Panc1 (cell line): ENCODE measurements at places on chromosomes 7 and 10. TPM values are rescaled to one million over a fixed set of nuclear protein-coding genes. Genes with fewer than 3 reads are reported as not detected.

DNA sequence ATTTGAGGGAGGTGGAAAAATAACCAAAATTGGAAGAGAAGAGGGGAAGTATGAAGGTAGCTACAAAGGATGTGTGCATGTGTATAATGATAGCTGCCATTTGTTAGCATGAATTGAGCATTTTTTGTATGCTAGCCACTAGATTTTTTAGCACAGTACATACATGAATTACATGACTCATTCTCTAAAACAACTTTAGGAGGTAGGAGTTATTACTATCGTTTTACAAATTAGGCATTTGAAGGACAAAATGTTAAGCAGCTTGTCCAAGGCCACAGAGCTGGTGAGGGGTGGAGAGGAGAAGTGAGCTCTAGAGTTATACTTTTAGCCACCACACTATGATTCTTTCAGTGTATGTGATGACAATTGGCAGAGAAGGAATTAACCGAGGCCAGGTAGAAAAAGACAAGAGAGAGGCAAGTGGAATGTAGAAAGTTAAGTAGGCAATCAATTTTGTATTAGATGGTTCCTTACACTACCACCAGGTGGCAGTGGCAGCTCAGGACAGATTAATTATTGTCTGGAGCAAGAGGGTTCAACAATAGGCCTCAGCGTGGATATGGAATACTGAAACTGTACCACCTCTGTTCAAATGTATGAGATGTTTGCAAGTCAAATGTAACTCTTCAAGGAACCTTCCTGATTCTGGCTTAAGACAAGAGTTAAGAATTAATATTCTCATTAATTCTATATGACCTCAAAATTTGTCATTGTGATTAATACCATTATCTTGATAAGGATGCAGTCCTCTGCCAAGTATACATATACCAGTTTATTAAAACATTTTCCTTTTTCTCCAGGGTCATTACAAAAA, 128.0 kb downstream of the MBL2 start:
- H3K27me3 ChIP-seq: no peaks in the 10 kb centered on the region
- H3K36me3 ChIP-seq: no peaks in the 10 kb centered on the region
- peak; percentile 28 for DNase-seq
- H3K4me1 ChIP-seq: no peaks in the 10 kb centered on the region

DNA sequence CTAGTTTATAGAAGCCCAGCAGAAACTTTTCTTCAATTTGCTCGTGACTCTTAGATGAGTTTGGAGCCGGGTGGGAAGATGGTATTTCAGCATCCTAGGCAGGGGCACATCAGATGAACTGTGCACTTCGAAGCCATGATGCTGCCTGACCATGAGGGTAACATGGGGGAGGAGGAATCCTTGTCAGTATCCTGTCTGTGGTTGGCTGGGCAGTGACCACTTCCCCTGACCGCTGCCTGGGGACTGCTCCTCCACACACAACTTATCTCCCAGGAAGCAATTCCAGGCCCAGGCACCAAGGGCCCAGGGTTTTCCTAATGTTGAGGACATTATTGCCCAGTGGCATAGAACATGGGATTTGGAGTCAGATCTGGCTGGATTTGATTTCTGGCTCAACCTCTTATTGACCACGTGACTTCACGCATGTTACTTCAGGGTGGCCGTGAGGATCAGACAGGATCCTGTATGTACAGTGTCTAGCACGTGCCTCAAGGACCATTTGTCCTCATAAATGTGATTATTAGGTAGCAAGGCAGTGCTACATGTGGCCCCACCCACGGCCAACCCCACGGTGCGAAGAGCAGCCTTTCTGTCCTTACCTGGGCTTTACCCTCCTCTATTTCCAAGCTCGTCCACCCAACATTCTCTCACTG, 65.2 kb downstream of the PTPRE start:
- H3K4me1 ChIP-seq: no peaks in the 10 kb centered on the region
- DNase-seq: no peak
- H3K4me3 ChIP-seq: no peak overlapping the region
- no peaks in the 10 kb centered on the region for H3K36me3 ChIP-seq
- 0 out of 2 replicates have a peak, but pooled peaks cover 2% of the 10 kb centered on the region for H3K27me3 ChIP-seq

- no peak for DNase-seq
- peaks cover 5% of the 10 kb centered on the region; the same call in 1 of the 2 replicates for H3K4me1 ChIP-seq
- no peak overlapping the region for H3K4me3 ChIP-seq
- 0 out of 2 replicates have a peak, but pooled peaks cover 2% of the 10 kb centered on the region for H3K27me3 ChIP-seq
- no peaks in the 10 kb centered on the region for H3K36me3 ChIP-seq
These were observed 76.7 kb downstream of the GPR26 start for GRCh38 chr10:123742751-123743440.

GRCh38 chr7:155656891-155657290, 12.4 kb downstream of the RBM33 start:
- no peak for DNase-seq
- H3K27me3 ChIP-seq: no peaks in the 10 kb centered on the region
- peaks cover 9% of the 10 kb centered on the region for H3K4me1 ChIP-seq

DNA sequence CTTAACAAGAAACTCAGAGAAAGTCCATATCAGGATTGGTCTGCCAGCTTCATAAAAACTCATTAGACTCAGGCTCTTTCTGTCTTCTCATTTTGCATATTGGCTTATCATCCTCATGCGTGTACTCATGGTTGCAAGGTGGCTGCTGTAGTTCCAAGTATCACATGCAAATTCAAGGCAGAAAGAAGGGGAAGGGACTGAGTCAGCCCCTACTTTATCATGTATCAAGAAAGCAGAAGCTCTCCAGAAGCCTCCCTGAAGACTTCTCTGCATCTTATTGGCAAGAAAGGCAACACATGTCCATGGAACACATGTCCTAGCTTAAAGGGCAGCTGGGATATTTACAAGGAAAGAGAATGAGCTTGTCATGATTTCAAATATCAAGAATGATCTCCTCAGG, 19.4 kb upstream of the EZH2 start:
- no peak overlapping the region for H3K4me3 ChIP-seq
- H3K36me3 ChIP-seq: no peaks in the 10 kb centered on the region
- H3K4me1 ChIP-seq: no peaks in the 10 kb centered on the region
- H3K27me3 ChIP-seq: no peaks in the 10 kb centered on the region

The WEE2 gene
- total RNA-seq: not detected

The EIF5AL1 gene
- 1.6 TPM for total RNA-seq

The FAM13C gene
- not detected for total RNA-seq

DNA sequence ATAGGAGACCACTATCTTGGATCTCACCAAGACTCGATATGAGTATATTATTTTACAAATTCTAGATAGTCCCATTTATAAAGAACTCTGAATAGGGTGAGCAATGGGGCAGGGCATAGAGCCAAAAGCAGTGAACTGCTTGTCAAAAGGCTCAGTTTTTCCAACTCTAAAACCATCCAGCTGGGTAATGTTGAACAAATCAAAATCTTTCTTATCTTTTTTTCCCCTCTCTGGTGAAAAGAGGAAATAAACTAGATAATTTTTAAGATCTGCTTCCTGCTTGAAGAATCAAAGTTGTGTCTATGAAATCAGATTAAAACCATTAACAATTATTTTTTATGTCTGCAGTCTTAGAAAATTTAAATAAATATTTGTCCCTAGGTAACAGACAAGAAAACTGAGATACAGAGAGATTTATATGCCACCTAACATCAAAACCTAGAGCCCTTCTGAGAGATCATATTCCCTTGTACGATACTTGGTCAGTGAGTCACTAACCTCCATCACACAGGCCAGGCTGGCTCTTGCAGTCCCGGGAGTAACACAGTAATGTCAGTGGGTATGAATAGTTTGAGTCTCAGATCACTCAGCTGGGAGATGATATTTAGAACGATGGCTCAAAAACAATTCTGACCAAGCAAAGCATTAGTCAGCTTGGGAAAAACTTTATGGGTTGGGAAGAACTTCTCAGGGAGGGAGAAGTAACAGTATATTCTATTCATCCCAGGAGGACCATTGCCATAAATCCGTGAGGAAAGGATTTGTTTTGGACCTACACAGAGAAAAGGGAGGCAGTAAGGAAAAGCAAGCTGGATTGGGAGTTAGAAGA, 178.8 kb downstream of the REEP3 start:
- peak; percentile 87 for DNase-seq
- peak overlapping the region; percentile 84 for H3K27ac ChIP-seq
- H3K4me3 ChIP-seq: no peak overlapping the region
- no peaks in the 10 kb centered on the region for H3K36me3 ChIP-seq
- peaks cover 49% of the 10 kb centered on the region for H3K4me1 ChIP-seq

GRCh38 chr10:11685787-11686218, 56.4 kb upstream of the ECHDC3 start:
- no peaks in the 10 kb centered on the region for H3K36me3 ChIP-seq
- no peak for DNase-seq
- H3K4me3 ChIP-seq: no peak overlapping the region
- no peaks in the 10 kb centered on the region for H3K27me3 ChIP-seq
- H3K27ac ChIP-seq: no peak overlapping the region
- H3K4me1 ChIP-seq: peaks cover 7% of the 10 kb centered on the region; the same call in 1 of the 2 replicates

The BICC1 gene
- total RNA-seq: 0.67 TPM

DNA sequence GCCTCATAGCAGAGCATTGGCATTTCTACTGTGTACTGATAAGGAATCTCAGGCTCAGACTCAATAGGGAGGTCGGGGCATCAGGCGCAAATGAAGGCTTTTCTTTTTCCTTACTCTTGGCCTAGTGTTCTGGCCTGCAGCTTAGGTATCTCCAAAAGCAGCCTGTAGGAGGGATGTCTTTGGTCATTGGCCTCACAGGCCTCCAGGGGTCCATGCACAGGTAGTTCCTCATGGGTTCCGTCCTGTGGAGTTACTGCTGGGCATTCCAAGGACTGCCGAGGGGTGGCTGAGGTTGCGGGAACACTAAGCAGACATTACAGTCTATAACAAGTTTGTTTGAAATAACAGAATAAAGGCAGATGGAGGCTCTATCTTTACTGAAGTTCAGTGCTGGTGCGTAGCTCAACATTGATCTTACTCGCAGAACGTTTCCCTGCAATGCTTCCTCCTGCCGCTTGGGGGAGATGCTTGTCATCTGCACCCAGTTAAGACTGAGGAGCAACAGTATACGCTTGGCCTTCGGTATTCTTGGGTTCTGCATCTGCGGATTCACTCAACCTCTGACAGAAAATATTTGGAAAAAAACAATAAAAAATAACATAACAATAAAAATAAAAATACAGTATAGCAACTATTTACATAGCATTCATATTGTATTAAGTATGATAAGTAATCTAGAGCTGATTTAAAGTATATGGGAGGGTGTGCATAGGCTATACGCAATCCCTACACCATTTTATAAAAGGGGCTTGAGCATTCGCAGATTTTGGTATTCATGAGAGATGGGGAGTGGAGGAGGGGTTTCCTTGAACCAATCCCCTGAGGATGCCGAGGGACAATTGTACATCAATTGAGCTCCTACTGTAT, 58.9 kb downstream of the SH2D4B start:
- H3K27me3 ChIP-seq: no peaks in the 10 kb centered on the region; the same call in 1 of the 2 replicates
- no peak overlapping the region for H3K4me3 ChIP-seq
- H3K4me1 ChIP-seq: no peaks in the 10 kb centered on the region
- peak; percentile 25 for DNase-seq
- no peaks in the 10 kb centered on the region for H3K36me3 ChIP-seq
- H3K27ac ChIP-seq: no peak overlapping the region

DNA sequence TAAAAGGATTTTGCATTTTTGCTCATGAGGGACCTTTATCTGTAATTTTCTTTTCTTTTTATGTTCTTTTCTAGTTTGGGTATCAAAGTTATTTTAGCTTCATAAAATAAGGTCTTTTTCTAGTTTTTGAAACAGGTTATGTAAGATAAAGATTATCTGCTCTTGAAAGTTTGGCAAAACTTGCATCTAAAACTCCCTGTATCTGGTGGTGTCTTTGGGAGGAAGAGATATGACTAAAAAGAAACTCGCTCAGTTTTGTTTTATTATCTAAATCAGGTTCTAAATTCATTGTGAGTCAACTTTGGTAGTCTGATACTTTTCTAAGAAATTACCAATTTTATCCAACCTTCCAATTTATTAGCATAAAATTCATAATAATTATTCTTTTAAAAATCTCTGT, 55.1 kb downstream of the VCL start:
- H3K27me3 ChIP-seq: no peaks in the 10 kb centered on the region
- no peak for DNase-seq
- H3K4me3 ChIP-seq: no peak overlapping the region

- H3K27ac ChIP-seq: no peak overlapping the region
- H3K4me3 ChIP-seq: no peak overlapping the region
- DNase-seq: no peak
- H3K4me1 ChIP-seq: no peaks in the 10 kb centered on the region
These were observed 1106.2 kb upstream of the CELF2 start for GRCh38 chr10:9911488-9911887.

The MYL10 gene
- not detected for total RNA-seq

GRCh38 chr7:115475761-115476385, 554.0 kb downstream of the MDFIC start:
- no peak overlapping the region for H3K27ac ChIP-seq
- H3K4me3 ChIP-seq: no peak overlapping the region
- no peaks in the 10 kb centered on the region for H3K36me3 ChIP-seq
- no peaks in the 10 kb centered on the region for H3K4me1 ChIP-seq
- H3K27me3 ChIP-seq: peaks cover 5% of the 10 kb centered on the region; the same call in 1 of the 2 replicates
- DNase-seq: no peak

DNA sequence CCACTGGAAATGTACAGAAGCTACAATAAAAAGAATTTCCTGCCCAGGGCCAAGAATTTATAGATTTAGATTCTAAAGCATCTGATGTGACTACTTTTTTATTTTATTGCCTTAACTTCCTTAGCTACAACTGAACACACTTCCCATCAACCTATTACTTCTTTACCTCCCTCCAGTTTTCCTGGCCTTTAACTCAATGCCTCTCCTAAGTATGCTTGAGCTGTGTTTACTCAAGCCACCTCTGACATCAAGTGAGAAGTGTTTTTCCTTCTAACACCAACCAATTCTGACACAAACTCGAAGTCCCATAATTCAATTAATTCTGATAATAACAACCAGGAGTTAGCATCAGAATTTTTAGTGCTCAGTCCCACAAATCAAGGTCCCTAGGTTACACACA, 170.0 kb downstream of the IMMP2L start:
- no peaks in the 10 kb centered on the region for H3K36me3 ChIP-seq
- no peak overlapping the region for H3K4me3 ChIP-seq
- DNase-seq: no peak
- H3K27ac ChIP-seq: no peak overlapping the region
- H3K4me1 ChIP-seq: no peaks in the 10 kb centered on the region

The SVOPL gene
- total RNA-seq: not detected

DNA sequence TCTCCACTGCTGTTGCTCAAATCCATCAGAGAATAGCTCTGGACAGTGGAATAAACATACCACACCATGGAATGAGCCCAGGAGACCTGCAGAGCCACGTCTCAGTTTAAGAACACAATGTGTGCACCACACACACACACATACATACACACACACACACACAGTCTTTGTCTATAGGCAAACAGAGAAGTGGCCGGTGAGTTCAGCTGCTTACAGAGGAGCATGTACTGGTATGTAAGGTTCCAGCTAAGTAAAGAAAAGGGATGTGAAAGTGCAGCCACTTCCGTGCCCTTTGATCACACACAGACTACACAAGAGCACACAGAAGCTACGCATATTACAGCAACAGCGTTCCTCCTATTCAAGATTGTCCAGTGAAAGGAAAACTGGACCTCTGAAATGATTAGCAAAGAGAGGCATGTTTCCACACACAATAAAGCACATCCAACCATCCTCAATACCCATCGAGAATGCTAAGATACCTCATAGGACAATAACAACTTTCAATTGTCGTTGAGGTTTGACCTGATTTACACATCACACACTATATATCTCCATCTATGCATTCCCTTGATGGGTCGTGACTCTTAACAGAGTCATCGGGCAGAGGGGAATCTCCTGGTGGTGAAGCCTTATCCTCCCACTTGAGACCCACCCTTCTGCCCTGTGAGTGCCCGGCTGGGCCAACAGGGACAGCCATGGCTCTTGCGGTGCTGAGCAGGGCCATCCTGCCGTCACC, 23.6 kb downstream of the SLC35B4 start:
- no peaks in the 10 kb centered on the region for H3K27me3 ChIP-seq
- no peak overlapping the region for H3K4me3 ChIP-seq
- no peak overlapping the region for H3K27ac ChIP-seq
